ENCODE measurements at places on chromosomes 1 and 21. TPM values are rescaled to one million over a fixed set of nuclear protein-coding genes. Genes with fewer than 3 reads are reported as not detected.

The OLIG2 gene
- not detected for total RNA-seq

The EPS8L3 gene
- total RNA-seq, result 0.96 TPM

The OPN3 gene
- total RNA-seq, result 6.1 TPM

The AMY1B gene
- not detected for total RNA-seq

DNA sequence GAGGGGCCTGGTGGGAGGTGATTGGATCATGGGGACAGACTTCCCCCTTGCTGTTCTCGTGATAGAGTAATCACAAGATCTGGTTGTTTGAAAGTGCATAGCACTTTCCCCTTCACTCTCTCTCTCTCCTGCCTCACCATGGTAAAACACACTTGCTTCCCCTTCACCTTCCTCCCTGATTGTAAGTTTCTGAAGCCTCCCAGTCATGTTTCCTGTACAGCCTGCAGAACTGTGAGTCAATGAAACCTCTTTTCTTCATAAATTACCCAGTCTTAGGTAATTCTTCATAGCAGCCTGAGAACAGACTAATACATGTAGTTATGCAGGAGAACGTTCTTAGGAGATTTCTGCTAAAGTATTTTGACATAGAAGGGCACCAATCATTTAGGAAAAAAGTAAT is 59.9 kb upstream of the FBXO28 start:
- no peak for DNase-seq
- no peak overlapping the region for H3K27ac ChIP-seq
- H3K4me1 ChIP-seq, result no peaks in the 10 kb centered on the region

- no peaks in the 10 kb centered on the region for H3K4me1 ChIP-seq
- no peak for DNase-seq
- H3K4me3 ChIP-seq, result no peak overlapping the region
- peaks cover 55% of the 10 kb centered on the region for H3K36me3 ChIP-seq
- H3K27me3 ChIP-seq, result no peaks in the 10 kb centered on the region
Measured at GRCh38 chr21:32332463-32332951, 33.9 kb downstream of the MRAP start.

DNA sequence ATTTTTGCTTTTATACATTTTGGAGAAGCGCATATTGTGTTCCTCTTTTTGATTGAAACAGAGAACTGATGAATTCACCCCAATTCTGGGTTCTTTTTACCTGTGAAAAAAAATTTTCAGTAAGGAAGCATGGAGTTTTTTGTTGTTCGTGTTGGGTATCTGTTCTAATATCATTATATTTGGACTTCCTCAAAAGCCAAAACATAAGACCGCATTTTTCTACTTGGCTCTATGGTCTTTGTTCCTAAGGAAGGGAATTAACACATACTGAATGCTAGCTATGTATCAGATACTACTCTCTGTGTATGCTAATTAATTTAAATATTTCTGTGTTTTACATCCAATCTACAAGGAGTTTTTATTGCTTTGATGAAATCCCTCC is 12.9 kb downstream of the EPB41 start:
- DNase-seq, result no peak
- H3K36me3 ChIP-seq, result no peaks in the 10 kb centered on the region
- H3K27ac ChIP-seq, result no peak overlapping the region
- H3K4me1 ChIP-seq, result no peaks in the 10 kb centered on the region

GRCh38 chr1:65255656-65256050 is 53.7 kb upstream of the DNAJC6 start:
- H3K4me3 ChIP-seq, result no peak overlapping the region

DNA sequence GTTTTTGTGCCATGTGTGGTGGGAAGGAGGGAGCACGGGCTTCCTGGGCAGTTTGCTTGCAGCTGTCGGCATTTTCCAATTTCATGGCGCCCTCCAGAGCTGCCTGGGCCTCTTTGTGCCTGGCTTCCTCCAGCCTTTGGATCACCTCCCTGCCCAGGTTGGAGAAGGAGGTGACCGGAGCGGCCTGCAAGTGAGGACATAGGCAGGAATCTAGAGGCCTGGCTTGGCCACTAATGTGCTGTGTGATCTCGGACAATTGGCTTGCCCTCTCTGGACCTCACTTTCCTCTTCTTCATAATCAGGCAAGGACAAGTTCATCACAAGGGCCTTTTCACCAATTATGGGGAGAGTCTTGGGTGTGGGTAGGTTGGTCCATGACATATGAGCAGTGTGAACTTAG is 245.1 kb downstream of the MATN1 start:
- H3K36me3 ChIP-seq, result no peaks in the 10 kb centered on the region
- H3K27ac ChIP-seq, result no peak overlapping the region
- no peaks in the 10 kb centered on the region for H3K4me1 ChIP-seq
- H3K4me3 ChIP-seq, result no peak overlapping the region
- H3K27me3 ChIP-seq, result peaks cover 11% of the 10 kb centered on the region

DNA sequence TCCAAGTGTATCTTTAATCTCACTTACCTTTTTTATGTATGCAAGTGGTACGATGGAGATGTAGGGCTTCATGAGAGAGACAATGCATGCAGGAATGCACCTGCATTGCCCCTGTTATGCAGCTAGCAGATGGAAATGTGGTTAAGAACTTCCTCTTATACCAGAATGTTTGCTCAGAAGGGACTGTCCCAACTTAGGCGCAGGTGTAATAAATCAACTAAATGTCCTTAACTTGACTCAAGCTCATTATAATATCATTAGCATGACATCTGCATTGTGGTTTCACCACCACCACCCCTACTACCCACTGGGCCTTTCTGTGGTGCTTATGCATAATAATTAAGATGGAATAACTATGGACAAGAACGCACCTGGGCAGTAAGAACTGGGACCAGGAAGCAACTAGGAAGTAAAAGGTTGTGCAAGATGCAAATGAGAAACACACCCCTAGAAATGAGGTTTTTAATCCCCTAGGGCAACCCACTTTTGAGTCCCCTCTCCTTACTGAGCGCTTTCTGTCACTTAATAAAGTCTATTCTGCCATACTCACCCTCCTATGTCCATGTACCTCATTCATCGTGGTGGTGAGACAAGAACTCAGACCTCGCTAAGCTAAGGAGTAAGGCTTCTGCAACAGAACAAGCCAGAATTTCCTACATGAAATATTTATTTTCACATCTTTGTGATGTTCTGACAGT is 1103.3 kb upstream of the B3GALT2 start:
- no peak overlapping the region for H3K4me3 ChIP-seq
- H3K36me3 ChIP-seq, result no peaks in the 10 kb centered on the region
- H3K4me1 ChIP-seq, result no peaks in the 10 kb centered on the region

GRCh38 chr1:120178799-120179756 is 2.8 kb upstream of the SEC22B start:
- H3K4me1 ChIP-seq, result peaks cover 6% of the 10 kb centered on the region
- H3K27ac ChIP-seq, result no peak overlapping the region
- no peak for DNase-seq
- no peaks in the 10 kb centered on the region for H3K27me3 ChIP-seq

GRCh38 chr1:53754484-53755312 is 15.7 kb upstream of the GLIS1 start:
- H3K4me1 ChIP-seq, result no peaks in the 10 kb centered on the region
- H3K36me3 ChIP-seq, result no peaks in the 10 kb centered on the region
- no peak overlapping the region for H3K27ac ChIP-seq
- no peak overlapping the region for H3K4me3 ChIP-seq
- H3K27me3 ChIP-seq, result no peaks in the 10 kb centered on the region
